ENCODE measurements at places on chromosomes 6 and 20.
A peak's percentile ranks its signal among the peaks of the same experiment; 100 is the strongest.

- no peak for DNase-seq
Observed at GRCh38 chr6:133243723-133244305, 2.7 kb downstream of the EYA4 start.

- DNase-seq = no peak
Observed at GRCh38 chr20:44017905-44018258, 103.2 kb downstream of the TOX2 start.

- no peak for DNase-seq
Observed at GRCh38 chr20:50789968-50790650, 4.8 kb upstream of the BCAS4 start.

- no peak for DNase-seq
Observed at GRCh38 chr6:97361286-97361685, 78.3 kb upstream of the MMS22L start.

DNA sequence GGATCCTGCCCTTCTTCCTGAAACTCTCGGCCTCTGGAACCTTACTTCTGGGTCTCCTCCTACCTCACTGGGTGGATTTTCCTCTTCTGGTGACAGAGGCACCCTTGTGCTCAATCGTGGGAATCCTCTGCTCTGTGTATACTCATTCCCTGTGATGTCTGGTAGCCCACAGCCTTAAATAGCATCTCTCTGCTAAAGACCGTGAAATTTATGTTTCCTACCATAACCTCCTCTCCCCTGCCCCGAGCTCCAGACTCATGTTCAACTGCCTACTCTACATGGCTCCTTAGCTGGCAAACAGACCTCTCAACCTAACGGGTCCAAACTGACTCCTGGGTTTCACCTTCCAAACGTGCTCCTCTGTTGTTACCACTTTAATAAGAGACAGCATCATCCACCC is 9.9 kb downstream of the MMP9 start:
- DNase-seq = peak; percentile 65

- peak; percentile 84 for DNase-seq
Observed at GRCh38 chr6:82570083-82570482, 206.5 kb downstream of the TPBG start.

DNA sequence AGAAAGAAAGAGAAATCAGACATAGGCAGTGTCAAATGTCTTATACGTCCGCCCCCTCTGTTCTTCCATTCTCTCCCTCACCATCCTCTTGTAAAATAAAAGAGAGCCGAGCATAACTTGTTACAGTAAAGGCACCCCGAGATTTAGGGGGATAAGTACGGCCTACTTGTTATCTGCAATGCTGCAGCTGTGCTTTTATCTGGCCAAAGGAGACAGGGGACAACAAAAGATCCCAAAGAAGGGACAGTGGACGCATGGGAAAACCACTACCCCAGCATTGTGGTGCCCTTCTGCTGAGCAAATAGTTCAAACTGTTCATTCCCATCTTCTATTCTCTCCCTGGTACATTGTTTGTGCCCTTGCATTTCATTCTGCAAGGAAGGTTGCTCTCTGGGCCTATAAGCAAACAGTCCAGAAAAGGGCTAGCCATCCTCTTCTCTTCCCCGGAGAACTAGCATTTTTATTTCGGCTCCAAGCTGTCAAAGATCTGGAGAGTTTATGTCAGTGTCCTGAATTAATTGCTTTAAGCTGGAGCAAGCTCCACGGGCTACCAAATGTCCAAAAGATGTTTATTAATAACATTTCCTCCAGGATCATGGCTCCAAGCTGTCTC is 22.3 kb downstream of the FOXA2 start:
- no peak for DNase-seq

DNA sequence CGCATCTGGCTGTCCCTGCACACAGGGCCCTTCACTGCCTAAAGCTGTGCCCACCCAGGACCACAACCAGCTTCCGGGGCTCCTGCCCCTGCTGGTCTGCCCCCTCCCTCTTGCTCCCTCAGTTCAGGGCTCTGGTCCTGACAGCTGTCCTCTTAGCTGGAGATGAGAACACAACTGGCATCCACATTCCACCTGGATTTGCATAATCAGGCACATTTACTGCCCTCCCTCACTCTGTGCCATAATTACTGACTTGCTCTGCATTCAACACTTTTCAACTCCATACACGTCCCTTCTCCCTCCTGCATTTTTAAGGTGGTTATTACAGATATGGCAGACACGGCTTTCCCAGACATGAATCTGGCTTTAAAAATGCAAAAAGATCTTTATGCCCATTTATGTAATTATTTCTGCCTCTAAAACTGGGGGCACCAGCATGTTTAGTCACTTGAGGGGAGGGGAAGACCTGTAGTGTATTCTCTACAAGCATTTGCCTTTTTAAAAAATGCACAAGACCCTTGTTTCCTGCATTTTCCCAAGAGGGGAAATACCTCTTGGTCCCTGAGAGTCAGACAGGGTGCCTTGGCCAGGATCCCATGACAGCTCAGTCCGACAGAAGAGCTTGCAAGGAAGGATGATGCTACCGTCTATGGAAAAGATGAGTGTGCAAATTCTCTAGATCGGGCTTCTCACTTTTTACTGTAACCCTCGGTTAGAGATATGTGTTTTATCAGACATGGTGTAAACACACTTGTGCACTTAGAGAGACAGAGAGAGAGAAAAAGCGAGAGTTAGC is 401.8 kb downstream of the PREX1 start:
- peak; percentile 69 for DNase-seq

DNA sequence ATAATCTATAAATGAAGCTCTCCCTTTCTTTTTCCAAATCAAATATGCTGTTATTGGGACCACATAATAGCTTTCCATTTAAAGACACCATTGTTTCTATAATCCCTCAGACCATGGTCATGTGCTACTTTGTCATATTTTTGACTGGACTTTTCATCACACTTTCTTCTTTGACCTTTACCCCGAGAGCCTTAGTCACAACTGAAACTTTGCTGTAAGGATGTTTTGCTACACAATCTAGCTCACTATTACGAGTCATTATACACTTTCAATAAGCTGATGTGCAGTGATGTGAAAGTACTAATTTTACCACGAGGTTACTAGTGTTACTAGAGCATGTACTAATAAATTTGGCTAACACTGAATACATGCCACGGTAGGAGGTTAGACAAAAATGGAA is 367.2 kb upstream of the RUNX2 start:
- no peak for DNase-seq
